ENCODE measurements at places on chromosomes 13 and 19. TPM values are rescaled to one million over a fixed set of nuclear protein-coding genes. Genes with fewer than 3 reads are reported as not detected.

- no peaks in the 10 kb centered on the region for H3K36me3 ChIP-seq
- peaks cover 2% of the 10 kb centered on the region for H3K27me3 ChIP-seq
- H3K27ac ChIP-seq: no peak overlapping the region
- H3K4me1 ChIP-seq: peaks cover 23% of the 10 kb centered on the region
- H3K4me3 ChIP-seq: peak overlapping the region; percentile 51
- no peak for DNase-seq
Observed at GRCh38 chr19:34481861-34482379, 362 bp downstream of the WTIP start.

DNA sequence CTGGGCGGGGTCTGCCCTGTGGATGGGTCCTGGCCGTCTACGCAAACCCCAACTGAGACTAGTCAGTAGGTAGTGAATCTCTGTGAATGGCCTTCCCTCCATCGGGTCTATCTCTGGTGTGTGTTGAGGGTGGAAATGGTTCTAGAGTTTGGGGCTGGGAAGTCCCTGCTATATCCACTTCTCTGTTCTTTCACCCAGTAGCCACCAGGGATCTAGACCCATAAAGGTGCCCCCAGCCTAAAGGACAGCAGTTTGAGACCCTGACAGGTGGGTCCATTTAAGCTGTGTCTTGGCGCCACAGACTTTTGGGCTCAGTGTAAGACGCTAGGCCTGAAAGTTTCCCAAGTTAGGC lies 57.7 kb downstream of the ZNF568 start:
- no peaks in the 10 kb centered on the region for H3K36me3 ChIP-seq
- H3K27ac ChIP-seq: peak overlapping the region; percentile 79
- no peaks in the 10 kb centered on the region for H3K27me3 ChIP-seq
- H3K4me1 ChIP-seq: peaks cover 16% of the 10 kb centered on the region
- DNase-seq: peak; percentile 2

GRCh38 chr13:107873926-107874325 lies 341.4 kb downstream of the LIG4 start:
- DNase-seq: peak; percentile 13
- peaks cover 7% of the 10 kb centered on the region for H3K27me3 ChIP-seq
- no peak overlapping the region for H3K4me3 ChIP-seq
- H3K36me3 ChIP-seq: no peaks in the 10 kb centered on the region

GRCh38 chr13:103663996-103664395 lies 597.8 kb upstream of the SLC10A2 start:
- H3K27me3 ChIP-seq: no peaks in the 10 kb centered on the region
- no peak overlapping the region for H3K4me3 ChIP-seq
- DNase-seq: no peak
- no peak overlapping the region for H3K27ac ChIP-seq

DNA sequence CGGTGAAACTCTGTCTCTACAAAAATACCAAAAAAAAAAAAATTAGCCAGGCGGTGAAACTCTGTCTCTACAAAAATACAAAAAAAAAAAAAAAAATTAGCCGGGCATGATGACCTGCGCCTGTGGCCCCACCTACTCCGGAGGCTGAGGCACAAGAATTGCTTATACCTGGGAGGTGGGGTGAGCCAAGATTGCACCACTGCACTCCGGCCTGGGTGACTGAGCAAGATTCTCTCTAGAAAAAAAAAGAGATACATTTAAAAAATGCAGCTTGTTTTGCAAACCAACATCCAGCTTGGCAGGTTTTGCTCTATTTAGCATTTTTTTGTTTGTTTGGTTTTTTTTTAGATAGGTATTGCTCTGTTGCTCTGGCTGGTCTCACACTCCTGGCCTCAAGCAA lies 6.7 kb upstream of the PGPEP1 start:
- H3K27ac ChIP-seq: no peak overlapping the region
- H3K4me3 ChIP-seq: no peak overlapping the region
- no peak for DNase-seq
- H3K4me1 ChIP-seq: peaks cover 2% of the 10 kb centered on the region
- H3K27me3 ChIP-seq: no peaks in the 10 kb centered on the region
- H3K36me3 ChIP-seq: no peaks in the 10 kb centered on the region

- peaks cover 37% of the 10 kb centered on the region for H3K4me1 ChIP-seq
- no peaks in the 10 kb centered on the region for H3K36me3 ChIP-seq
- H3K4me3 ChIP-seq: no peak overlapping the region
- no peaks in the 10 kb centered on the region for H3K27me3 ChIP-seq
- no peak overlapping the region for H3K27ac ChIP-seq
- DNase-seq: peak; percentile 19
Observed at GRCh38 chr19:16319481-16319880, 5.1 kb upstream of the KLF2 start.

ZNF468 gene
- 20.9 TPM for total RNA-seq

SNAPC2 gene
- total RNA-seq: 20.5 TPM

TMEM86B gene
- total RNA-seq: 2.7 TPM

COMMD6 gene
- total RNA-seq: 153 TPM
